ENCODE measurements at places on chromosomes 1 and 21. TPM values are rescaled to one million over a fixed set of nuclear protein-coding genes. Genes with fewer than 3 reads are reported as not detected.

Gene C1orf141
- not detected for total RNA-seq

Gene SELL
- total RNA-seq: not detected

Gene PLPP3
- 0.93 TPM for total RNA-seq

Gene PRAMEF12
- not detected for total RNA-seq

Gene PDC
- not detected for total RNA-seq

Gene CRP
- not detected for total RNA-seq

Gene SH2D2A
- 2.5 TPM for total RNA-seq

Gene TSSK3
- not detected for total RNA-seq

Gene ARHGAP30
- 0.19 TPM for total RNA-seq

Gene PADI3
- 2.3 TPM for total RNA-seq
